Astrocyte (in vitro differentiated cells and primary cell): ENCODE measurements at places on chromosomes 13 and 19.

DNA sequence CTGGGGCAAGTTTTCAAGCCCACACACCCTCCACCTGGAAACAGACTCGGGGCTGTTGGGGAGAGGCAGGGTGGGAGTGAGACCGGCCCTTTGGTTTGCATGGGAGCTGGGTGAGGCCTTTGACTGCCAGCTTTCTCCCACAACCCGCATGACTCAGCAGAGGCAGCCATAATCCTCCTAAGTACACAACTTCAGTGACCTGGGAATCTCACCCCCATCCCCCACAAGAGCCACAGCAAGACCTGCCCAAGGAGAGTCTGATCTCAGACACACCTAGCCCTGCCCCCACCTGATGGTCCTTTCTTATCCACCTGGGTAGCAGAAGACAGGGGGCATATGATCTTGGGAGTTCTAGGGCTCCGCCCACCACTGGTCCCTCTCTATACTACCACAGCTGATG is 1615.4 kb downstream of the EFNB2 start:
- no peak for DNase-seq

DNA sequence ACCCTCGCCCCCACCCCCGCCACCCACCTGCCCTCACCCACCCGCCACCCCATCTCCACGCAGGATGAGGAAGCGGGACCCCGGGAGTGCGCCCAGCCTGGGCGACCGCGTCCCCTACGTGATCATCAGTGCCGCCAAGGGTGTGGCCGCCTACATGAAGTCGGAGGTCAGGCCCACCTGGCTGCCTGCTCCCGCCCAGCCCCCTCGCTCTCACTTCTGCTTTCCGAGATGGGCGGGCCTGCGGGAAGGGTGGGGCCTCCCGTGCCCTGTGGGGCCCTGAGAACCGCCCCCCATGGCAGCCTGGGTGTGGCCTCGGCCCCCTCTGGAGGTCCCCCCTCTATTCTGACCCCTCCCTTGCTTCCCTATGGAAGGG is 3.1 kb upstream of the SPIB start:
- DNase-seq, result no peak

GRCh38 chr13:113327766-113328471 is 30.9 kb downstream of the LAMP1 start:
- DNase-seq, result no peak

GRCh38 chr19:6530386-6531162 is at the start of gene TNFSF9:
Gene TNFSF9 (plus strand): TSS chr19:6531026. CDS start chr19:6531037, 11 bp downstream.
- DNase-seq, result peak; percentile 68

- peak; percentile 43 for DNase-seq
Measured at GRCh38 chr13:19634256-19634740, 839 bp downstream of the MPHOSPH8 start.

DNA sequence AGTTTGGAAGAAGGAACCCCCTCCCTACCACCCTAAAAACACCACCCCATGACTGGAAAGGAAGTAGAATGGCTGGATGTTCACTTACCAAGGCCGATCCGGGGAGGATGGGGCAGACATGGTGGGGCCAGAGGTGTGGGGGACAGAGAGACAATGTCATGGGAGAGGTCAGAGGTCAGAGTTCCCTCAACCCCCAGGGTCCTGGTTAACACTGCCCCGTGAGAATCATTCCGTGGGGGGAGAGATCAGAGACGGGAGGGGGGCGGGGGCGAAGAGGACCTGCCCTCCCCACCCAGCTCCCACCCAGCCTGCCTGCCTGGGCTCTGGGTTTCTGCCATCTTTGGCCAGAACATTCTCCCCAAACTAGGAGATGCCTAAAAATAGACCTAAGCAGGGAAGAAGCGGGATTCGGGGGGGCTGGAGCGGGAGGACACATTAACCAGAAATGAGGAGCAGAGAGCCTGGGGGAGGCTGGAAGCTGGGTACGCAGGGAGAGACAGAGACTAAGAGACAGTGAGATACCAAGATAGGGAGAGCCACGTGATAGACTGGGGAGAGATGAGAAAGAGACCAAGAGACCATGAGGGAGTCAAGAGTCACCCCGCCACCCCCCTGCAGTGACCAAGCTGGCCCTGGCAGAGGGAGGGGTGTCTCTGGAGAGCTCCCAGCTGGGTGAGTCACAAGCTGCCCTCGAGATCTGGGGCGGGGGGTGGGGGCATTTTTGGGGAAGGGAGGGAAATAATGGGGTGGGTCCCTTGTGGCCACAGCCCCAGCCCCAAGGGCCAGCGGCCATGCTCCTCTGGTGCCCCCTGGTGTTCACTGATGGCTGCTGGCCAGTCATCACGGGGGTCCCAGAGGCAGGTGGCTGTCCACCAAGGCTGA is 6.1 kb upstream of the KANK2 start:
- peak; percentile 66 for DNase-seq

GRCh38 chr13:42553098-42554046 is 20.6 kb upstream of the TNFSF11 start:
- DNase-seq, result peak; percentile 45

DNA sequence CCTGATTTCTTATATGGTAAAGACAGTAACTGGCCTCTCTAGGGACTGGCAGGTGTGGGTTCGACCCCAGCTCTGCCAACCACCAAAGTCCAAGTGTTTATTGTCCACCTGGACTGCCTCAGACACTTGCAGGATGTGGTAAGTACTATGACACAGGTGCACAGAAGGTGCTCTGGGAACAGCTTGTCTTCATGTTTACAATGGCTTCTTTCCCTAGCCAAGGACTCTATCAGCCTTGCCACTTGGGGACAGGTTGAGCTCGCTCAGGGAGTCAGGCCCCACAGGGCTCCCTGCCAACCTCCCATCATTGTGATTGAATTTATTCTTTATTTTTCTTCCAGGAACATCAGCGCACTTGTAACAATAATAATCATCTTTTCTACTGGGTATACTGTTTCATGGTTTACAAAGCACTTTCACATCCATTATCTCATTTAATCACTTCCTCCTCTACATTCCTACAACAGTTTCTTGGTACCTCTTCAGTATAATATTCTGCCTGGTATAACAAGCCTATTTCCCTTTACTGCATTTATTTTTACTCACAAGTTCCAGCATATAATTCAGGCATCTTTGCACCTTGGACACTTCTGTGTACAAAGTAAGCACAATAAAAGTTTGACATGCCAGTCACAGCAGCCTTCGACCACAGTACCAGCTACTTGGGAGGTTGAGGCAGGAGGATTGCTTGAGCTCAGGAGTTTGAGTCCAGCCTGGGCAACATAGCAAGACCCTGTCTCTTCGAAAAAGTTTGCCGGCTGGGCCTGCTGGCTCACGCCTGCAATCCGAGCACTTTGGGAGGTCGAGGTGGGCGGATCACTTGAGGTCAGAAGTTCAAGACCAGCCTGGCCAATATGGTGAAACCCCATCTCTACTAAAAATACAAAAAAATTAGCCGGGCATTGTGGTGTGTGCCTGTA is 24.2 kb upstream of the GATAD2A start:
- DNase-seq, result no peak

GRCh38 chr13:60572003-60572798 is 175.2 kb downstream of the TDRD3 start:
- DNase-seq, result peak; percentile 79

DNA sequence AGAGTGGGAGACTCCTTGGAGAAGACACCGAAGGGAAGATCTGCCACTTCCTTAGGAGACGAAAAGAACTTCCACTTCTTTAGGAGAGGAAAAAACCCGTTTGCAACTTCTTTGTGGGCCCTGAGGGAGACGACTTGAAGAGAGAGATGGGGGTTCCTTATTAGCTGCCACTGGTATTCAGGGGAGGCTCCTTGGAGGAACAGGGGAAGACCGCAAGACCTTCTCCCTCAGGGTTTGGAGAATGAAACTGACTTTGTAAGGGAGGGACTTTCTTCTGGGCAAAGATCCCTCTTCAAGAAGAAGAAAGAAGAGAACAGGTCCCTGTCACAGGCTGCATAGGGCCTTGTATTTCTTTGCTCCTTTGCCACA is 416 bp downstream of the BCKDHA start:
- DNase-seq, result no peak

GRCh38 chr13:46613409-46614049 is 60.6 kb downstream of the LRCH1 start:
- DNase-seq, result no peak

- peak; percentile 14 for DNase-seq
Measured at GRCh38 chr13:101757446-101758039, 305.1 kb downstream of the ITGBL1 start.

- no peak for DNase-seq
Measured at GRCh38 chr19:20273951-20274570, 107.0 kb downstream of the ZNF486 start.

DNA sequence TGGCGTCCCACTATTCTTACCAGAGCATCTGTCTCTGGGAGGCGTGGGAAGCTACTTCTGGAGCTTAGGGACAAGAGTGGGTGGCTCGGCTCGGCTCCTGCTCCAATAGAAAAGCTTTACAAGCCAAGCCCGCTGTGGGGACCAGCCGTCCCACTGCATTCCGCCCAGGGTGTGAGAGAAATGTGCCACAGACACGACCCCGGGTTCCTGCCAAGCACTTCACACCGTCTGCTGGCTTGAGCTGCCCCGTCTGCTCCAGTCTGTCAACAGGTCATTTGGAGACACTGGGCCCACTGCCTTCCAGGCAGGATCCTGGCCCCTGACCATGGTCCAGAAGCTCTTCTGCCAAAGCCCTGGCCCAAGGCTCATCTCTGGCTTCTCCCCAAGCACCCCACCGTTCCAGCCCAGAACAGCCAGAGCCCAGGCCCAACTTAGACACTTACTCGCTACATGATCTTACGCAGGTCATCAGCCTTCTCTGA is 6.5 kb upstream of the FKRP start:
- no peak for DNase-seq

DNA sequence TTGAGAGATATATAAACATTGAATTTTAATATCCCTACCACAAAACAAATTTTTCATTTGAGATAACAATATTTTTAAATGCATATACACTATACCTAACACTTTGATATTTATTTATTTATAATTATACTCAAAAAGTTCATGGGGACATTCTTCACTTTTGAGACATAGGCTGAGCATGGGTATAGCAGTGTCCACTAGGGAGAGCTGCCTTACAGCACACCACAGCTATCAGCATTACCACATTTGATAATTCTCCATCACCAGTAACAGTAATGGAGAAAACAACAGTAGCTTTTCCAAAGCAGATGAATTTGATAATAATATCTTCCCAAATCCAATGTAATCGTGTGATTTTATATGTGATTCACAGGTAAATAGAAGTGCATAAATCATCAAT is 626.1 kb downstream of the DACH1 start:
- DNase-seq, result peak; percentile 7

GRCh38 chr13:83117046-83117445 is 765.2 kb downstream of the SLITRK1 start:
- DNase-seq, result no peak

DNA sequence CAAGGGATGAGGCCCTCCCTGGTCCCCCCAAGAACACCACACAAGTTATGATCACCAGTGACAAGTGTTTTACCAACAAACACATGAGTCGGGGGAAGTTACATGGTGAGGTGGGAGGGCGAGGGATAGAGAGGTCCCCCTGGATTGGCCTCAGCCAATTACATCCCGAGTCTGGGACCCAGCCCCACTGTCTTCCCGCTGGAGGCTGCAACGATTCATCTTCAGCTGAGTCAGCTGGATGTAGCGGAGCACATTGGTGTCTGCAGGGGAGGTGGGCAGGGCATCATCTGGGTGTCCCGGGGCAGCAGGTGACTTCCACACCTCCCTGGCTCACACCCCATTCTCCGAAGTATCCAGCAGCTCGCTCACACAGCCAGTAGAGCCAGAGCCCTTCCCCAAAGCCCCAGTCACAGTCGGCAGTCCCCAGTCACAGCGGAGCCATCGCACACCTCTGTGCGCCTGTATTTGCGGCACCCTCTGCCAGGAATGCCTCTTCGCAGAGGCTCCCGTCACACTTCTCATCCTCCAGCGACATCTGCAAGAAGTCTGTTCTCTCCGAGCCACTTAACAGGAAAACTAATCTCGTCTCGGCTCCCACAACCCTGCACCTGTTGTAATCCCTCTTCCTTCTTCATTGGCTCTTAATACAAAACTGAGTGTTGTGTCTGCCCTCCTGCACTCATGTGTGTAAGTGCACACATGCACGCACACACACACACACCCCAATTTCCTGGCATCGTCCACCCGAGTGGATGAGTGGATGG is 2.0 kb downstream of the TTC9B start:
- no peak for DNase-seq

- no peak for DNase-seq
Measured at GRCh38 chr13:105450784-105451183, 1084.7 kb downstream of the EFNB2 start.

- no peak for DNase-seq
Measured at GRCh38 chr13:113535381-113535781, 44.9 kb upstream of the DCUN1D2 start.

DNA sequence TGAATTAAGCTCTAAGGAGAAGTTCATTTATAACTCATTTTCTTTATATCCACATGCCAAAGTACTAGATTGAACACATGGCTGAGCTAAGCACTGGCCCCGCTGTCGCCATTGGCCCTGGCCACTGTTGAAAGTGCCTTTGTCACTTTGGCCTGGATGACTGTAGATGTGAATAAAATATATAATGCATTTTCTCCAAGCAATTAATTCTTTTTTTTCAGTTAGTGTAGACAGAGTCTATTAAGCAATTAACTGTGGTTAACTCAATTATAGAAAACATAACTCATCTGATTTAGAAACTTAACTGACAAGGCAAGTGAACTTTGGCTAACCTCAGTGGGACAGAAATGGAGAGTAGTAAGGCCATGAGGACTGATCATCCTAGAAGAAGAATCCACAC is 965.6 kb downstream of the EFNB2 start:
- DNase-seq, result no peak

DNA sequence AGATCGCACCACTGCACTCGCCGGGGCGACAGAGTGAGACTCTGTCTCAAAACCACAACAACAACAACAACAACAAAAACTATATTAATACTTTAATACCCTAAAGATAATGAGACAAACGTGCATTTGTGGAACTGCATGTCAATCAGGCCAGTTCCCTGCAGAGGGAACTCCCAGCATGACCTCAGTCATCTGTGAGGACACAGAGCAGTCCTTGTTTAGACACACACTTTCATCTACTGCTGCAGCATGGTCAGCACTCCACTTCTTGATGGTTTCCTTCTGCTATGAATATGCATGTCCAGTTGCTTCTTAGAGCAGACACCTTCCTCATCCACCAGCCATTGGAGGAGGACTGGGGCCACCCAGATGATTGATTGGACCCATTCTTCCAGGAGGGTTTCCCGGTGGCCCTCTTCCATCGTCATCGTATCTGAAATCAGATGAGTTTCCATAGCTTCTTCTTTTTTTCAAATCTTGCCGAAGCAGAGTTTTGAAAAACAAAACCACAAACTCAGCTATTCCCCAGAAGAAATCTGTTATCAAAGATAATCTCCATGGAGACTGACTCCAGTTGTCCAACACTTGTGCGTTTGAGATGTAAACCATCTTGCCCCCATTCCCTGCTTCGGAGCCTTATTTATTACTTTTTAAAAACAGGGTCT is 26.5 kb downstream of the ZNF607 start:
- no peak for DNase-seq

GRCh38 chr19:16361926-16362325 is 37.3 kb downstream of the KLF2 start:
- no peak for DNase-seq
